ENCODE measurements at places on chromosomes 7 and 10.
A peak's percentile ranks its signal among the peaks of the same experiment; 100 is the strongest.

GRCh38 chr10:132884041-132884440, 58.3 kb downstream of the CFAP46 start:
- no peak for DNase-seq

GRCh38 chr7:140719721-140720120, 23.2 kb downstream of the NDUFB2 start:
- DNase-seq, result no peak

DNA sequence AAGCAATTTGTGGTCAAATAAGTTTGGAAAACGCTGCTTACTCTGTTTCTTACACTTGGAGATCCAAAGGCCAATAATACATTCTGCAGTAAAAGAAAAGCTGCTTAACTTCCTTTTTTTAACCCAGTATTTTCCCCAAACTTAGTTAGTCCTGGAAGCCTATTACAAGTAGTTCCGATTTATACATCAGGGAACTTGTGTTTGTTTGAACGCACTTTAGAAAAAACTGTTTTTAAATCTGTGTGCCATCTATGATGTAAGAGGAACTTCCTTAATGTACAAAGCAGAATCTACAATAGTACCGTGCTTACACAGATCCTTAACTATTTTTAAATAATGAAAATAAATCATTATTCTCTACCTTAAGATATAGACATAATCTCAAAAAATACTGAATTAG, 23.0 kb downstream of the SFR1 start:
- DNase-seq, result no peak

DNA sequence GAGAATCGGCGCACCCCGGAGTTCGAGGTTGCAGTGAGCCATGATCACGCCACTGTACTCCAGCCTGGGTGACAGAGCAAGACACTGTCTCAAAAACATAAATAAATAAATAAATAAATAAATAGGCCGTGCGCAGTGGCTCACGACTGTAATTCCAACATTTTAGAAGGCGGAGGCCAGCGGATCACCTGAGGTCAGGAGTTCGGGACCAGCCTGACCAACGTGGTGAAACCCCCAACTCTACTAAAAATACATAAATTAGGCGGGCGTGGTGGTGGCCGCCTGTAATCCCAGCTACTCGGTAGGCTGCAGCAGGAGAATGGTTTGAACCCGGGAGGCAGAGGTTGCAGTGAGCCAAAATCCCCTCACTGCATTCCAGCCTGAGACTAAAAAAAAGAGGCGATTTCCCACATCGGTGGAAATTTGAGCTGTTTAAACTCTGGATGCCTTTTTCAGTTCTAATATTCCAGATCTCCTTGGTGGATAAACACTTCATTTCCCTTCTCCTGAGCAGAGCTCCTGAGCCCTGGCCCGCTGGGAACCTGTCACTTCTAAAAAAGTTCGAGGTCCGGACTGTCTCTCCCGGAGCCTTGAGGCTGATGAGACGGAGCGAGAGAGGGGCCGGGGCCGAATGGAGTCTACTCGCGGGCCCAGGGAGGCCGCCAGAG, 2.0 kb upstream of the NFKB2 start:
- DNase-seq, result no peak

DNA sequence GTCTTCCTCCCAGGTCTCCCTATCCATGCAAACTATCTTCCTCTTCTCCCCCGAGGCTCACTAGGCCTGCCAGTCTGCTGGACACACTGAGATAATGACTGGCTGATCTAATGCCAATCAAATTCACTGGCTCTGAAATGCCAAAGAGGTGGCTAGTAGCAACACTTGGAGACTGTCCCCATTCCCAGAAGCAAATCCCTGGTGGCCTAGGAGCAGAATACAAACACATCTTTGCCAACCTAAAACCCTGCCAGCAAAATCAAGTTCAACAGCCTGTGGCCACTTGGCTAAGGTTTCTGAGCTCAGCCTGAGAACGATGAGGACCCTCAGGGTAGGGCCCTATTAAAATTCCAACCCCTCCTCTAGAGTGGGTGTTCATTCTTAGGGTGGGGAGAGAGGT, 46.6 kb downstream of the SH3PXD2A start:
- DNase-seq, result no peak

- peak; percentile 65 for DNase-seq
These were observed 13.1 kb upstream of the ARPC1A start for GRCh38 chr7:99312316-99313203.

DNA sequence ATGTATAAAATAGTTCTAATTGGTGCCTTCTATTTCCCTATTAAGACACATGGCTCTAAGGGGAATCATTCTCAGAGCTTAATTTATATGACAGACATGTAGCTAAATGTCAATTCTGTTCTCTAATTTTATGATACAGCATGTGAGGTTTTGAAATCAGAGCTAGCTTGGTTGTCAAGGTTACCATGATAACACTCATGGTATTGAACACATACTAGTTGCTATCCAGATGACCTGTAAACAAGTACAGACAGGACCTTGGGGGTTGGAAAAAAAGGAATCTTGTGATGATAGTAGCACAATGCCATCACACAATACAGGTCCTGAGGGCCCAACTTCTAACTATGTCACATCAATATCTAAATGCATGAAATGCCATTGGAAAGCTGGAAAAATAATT, 49.2 kb downstream of the RHOBTB1 start:
- no peak for DNase-seq

DNA sequence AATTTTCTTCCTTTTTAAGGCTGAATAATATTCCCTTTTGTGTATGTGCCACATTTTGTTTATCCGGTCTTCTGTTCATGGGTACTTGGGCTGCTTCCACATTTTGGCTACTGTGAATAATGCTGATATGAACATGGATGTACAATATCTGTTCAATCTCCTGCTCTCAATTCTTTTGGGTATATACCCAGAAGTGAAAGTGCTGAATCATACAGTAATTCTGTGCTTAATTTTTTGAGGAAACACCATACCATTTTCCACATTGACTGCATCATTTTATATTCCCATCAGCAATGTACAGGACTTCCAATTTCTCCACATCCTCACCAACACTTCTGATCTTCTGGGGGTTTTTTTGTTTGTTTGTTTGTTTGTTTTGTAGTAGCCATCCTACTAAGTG, 135.0 kb upstream of the INHBA start:
- DNase-seq, result no peak

GRCh38 chr7:28835800-28836199, 122.3 kb downstream of the TRIL start:
- DNase-seq, result peak; percentile 32

DNA sequence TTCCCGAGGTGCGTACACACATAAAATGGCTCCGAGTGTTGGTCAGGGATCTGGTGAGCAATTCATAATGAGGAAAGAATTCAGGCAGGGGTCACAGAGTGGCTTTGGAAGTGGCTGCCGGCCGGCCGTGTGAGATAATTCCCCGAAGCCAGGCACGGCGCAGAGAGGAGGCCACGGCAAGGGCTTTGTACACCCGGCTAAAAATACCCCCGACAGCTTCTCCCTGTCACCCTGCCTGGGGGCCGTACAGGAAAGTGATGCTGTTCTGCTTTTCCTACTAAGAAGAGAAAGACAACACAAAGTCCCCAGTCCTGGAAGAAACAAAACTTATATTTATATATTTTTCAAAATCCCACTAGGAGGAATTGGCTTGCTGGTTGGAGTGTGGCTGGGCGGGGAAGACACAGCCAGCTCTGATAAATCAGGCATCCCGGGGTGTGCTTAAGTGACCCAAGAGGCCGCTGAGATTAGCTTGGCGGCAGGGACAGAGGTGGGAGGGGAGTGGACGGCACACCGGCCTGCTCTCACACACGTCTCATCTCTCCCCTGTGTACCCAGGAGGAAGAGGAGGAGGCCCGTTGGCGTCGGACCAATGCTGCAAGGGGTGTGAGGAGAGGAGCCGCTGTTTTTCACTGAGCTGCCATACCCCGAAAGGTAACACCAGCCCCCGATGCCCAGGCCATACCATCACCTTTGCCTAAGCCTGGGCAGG, 70.5 kb downstream of the ZMIZ1 start:
- no peak for DNase-seq

DNA sequence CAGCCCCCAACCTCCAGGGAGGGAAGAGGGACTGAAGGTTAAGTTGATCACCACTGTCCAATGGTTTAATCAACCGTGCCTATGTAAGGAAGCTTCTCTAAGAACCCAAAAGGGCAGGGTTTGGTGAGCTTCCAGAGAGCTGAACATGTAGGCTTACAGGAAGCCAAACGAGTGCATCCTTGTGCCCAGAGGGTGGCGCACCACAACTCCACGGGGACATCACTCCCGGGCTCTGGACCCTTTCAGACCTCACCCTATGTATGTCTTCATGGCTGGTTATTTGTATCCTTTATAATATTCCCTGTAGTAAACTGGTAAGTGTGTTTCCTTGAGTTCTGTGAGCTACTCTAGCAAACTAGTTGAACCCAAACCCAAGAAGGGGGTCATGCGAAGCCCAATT, 11.5 kb upstream of the NFKB2 start:
- no peak for DNase-seq

DNA sequence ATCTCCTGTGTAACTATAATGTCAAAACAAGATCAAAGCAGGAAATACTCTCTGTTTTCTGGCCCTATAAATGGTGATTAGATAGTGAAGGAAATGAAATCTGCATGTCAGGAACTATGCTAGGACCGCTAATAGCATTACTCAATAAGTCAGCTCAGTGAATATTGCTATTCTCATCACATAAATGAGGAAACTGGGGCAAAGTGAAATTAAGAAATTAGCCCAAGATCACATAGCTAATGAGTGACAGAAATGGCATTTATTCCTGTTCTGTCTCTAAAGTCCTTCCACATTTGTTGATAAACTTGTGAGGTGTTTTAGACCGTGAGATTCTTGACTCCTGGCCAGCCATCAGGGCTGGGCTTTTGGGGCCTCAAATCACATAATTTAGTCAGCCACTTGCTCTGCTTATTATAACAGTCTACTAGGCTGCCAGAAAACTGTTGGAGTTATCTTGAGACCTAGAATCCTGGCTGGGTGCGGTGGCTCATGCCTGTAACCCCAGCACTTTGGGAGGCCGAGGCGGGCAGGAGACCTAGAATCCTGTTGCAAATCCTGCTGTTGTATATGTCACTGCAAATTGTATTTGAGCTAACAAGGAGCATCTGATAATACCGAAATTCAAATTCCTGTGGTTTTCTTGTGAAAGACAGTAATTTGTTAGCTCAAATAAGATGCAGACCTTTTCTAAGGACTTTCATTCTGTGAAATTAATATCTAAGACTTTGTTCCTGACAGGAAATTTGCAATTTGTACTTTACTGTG, 66.5 kb upstream of the SHTN1 start:
- DNase-seq, result no peak

- no peak for DNase-seq
These were observed 41.5 kb downstream of the ANKMY2 start for GRCh38 chr7:16604054-16604453.

DNA sequence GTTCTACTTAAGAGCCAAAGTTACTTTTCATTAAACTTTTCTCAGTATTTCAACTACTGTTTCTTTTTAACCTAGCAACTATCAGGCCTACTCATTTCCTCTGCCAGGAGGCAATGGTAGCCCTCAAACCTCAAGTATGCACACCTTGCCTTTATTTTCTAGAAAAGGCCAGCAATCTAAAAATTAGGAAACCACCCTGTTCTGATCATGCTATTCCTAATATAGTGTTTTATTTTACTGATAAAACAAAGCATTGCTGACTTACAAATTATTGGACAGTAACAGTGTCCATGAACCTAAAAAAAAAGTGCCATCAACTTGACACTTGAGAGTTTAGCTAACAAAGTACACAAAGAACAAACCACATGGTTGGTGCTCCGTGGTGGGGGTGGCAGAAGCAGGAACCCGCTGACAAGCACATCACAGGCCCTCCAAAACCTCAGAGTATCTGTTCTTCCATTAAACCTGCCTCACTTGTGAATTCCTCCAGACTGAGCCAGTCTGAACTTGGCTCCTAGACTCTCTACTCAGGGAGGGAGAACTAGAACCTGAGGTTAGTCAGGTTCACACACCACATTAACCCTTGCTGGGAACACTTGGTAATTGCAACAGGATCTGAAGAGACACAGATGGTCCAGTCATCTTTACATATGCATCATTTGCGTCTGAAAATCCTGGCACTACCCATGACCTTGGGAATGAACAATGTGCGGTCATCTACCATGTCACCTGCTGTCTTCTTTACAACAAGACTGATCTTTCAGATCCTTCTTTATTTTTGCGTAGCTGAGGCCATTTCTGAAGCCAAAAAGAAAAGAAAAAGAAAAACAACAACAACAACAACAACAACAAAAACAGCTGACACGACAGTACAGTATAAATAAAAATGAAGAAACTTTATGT, 31.9 kb downstream of the PIP4K2A start:
- DNase-seq, result peak; percentile 41

DNA sequence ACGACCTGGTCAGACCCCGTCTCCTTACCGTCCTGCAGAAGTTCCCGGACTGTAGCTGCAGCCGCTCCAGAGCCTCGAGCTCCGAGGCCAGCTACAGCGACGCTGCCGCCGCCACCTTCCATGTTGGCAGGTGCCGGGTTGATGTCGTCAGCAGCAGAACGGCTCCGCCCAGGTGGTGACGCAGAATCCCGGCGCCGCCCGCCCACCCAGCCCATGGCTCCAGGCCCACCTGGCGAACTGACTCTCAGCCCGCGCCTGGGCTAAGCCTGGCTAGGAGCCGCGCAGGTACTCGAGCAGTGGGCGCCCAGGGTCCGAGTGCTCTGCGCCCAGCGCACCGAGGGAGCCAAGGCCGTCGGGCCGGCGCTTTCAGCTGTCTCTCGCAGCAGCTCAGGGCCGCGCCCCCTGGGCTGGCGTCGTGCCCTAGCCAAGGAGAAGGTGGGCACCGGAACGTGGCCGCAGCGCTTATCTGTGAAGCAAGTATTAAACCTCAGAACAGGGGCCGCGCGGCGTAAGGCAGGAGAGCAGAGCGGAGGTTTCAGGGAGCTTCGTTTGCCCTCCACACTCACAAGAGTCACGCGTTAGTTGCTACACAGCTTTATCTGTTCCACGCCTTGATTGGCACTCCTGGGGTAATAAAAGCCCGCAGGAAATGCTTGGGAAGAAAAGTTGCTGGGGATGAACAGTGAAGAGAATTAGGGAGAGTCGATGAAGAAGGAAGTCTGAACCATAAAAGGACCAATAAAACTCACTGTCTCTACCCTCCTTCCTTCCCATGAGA, at the start of the genes COG5 and DUS4L:
Gene COG5, minus strand, starts transcription at position 146 of the 778 bp plus-strand sequence. Its CDS starts 24 bp downstream, at position 122.
Gene DUS4L, plus strand, starts transcription at position 197 of the 778 bp plus-strand sequence. CDS start 3,100 bp downstream, outside the sequence.
- DNase-seq, result peak; percentile 89

DNA sequence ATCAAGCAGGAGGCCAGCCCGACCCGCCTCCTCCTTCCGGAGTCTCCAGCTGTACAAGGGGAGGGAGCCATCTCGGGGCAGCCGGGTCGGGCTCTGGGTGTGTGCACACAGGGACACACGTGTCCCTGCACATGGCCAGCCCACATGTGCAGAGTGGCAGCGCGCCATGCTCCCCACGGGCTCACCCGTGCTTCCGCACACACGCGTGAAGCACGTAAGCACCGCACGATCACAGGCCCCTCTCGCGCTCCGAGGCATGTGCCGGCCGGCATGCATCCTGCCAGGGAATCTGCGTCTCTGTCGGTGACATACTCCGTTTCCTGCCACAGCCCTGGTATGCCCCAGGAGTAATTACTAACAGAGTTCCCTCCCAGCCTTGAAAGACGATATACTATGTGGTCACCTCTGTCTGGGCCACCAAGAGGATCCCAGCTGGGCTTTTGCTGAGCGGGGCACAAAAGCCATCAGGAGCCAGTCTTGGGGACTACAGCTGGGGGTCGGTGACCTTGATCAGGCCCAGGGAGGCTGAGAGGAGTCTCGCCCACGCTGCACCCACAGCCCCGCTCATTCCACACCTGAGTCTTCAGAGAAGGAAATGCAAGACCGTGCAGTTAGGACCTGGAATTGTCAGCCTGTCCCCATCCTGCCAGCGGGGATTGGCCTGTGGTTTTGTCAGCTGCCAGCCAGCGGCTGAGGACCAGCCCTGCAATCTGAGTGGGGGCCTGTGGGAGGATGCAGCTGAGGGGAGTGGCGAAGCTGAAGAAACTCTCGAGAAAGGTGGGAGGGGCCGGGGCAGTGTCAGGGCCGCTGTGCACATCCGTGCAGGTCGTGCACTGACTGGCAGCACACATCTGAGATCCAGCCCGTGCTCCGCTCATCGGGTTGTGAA, 11.0 kb upstream of the LFNG start:
- DNase-seq, result no peak
